ENCODE measurements at places on chromosomes 5 and 9.
A peak's percentile ranks its signal among the peaks of the same experiment; 100 is the strongest.

DNA sequence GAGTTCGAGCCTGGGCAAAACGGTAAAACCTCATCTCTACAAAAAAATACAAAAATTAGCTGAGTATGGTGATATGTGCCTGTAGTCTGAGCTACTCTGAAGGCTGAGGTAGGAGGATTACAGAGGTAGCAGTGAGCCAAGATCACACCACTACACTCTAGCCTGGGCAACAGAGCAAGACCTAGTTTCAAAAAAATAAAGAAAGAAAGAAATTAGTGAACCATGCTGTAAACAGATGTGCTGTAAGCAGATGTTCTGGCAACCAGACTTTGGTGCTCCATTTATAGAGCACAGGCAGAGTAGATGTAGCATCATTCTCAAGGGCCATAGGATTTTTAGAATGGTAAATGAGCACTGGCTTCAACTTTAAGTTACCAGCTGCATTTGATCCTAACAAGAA, 115.4 kb downstream of the ST8SIA4 start:
- DNase-seq = no peak

- DNase-seq = no peak
Observed at GRCh38 chr5:134051305-134051704, 46.5 kb upstream of the VDAC1 start.

DNA sequence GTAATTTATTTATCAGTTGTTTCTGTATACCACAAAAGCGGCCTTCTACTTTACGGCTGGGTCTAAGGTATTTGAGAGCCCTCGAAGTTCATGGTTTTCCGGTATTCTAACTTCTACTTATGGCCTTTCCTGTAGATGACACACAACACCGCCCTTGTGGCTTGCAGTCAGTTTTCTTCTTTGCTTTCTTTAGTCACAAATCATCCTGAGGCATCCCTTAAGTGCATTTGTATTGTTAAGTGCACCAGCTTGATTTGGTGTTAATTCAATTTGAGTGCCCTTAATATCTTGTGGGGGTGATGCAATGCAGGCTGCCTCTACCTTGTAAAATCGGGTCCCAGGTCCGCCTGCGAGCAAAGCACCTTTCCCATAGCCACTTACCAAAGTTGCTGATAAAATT, 511.9 kb downstream of the CCDC171 start:
- DNase-seq = peak; percentile 59

DNA sequence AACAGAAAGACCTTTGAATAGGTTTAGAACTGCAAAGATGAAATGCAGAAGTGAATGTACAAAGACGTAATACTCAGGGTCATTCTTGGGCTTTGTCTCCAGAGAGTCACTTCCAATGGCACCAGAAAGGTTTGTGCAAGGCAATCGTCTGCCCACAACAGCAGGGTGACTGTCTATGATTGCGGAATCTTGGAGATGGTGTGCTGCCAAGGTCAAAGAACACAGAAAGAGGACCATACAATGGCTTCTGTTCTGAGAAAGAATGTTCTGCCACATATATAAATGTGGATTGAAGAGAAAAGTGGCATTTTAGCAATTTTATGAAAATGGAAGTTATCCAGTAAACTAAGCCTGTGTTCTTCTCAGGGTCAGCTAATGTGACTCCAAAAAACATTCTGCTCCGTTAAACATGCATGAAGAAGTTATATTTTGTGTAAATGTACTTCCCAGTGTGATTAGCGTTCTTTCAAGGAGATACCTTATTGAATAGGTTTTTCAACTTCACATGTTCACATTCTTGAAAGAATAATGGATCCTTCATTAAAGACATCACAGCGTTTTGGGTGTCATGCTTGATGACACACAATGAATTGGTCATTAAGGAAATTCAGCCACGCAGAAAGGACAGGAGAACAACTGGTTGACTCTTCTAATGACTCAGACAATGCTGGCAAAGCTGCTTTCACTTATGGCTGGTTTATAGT, 73.4 kb upstream of the CDH6 start:
- DNase-seq = no peak

GRCh38 chr9:93815677-93816076, 139.5 kb downstream of the BARX1 start:
- no peak for DNase-seq

DNA sequence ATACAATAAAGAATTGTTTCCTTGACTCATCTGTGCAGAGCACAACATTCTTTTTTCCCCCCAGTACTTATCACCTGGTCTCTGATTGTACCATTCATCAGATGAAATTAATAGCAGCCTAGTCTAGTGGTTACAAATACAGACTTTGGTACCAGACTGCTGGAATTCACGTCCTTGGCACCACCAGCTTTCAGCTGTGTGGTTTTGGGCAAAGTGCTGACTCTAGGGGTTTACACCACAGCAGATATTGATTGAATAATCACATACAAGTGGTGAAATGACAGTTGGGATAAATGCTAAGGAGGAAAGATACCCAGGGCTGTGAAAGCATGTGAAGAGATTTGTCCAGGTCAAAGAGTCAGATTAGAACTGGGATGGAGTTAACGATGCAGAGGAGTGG, 79.3 kb upstream of the ATP10B start:
- DNase-seq = no peak

DNA sequence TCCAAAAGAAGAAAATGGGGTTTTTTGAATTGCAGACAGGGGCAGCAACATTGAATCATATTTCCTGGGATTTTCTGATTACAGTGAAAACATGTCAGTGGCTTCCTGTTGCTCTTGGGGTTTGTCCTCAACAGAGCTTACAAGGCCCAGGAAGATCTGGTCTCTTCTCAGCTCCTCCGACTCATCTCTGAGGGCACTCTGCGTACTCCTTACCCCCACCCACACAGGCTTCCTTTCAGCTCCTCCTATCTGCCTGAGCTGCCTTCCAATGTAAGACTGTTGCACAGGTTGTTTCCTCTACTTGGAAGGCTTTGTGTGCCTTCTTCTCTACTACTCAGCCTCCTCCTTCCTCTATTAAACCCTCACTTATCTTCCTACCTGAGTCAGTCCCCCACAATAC, 245.1 kb upstream of the MEF2C start:
- no peak for DNase-seq

GRCh38 chr9:114492991-114493390, 12.3 kb downstream of the WHRN start:
- DNase-seq = no peak

DNA sequence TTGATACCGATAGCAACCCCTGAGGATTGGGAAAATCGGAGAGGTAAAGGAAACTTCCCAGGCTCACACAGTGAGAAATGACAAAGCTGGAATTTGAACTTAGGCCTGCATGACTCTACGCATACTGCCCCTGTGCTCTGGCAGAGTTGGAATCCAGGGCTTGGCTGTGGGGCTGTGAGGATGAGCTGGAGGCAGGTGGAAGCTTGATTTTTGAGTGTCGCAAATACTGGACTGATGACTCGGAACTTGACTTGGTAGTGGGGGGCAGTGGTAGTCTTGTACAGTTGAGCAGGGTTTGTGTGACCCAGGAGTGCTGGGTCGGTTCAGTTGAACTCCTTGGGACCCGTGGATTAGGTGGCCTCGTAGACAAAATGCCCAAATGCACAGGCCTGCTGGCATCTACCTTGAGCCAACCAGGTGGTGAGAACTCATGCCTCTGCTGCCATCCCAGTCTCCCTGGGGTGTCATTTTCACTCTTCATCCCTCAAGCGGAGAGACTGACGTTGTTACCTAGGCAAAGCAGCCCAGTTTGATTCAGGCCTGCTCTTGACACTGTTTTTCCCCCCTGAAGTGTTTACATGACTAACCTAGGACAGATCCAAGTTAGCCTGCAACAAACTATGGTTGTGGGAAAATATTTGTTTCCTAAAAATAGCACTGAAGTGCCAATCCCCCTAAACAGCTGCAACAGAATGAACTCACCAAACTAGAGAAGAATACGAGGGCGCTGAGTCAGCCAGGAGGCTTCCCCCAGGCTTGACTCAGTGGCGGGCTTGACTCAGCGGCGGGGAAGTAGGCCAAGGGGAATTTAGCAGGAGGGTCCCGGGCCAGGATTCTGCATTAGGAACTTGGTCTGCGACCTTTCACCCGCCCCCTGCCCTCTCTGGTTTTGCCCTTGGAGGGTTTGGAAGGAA, 45.7 kb upstream of the ORM1 start:
- no peak for DNase-seq

DNA sequence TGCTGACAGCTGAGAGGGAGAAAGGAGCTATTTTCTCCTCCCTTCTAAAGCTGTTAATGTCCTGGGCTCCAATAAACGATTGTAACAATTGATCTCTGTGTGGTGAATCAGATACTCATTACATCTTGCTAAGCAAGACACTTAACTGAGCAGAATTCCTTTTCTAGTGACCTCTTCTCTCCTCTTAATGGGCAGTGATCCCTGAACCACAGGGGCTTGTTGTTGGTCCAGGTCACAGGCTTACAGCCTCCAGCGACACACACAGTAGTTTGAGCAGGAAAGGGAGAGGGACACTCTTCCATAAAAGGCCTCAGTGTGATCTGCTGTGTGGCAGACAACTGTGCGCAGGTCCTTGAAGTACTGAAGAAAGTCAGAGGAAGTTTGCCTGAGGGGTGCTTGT, 58.5 kb upstream of the MYO10 start:
- DNase-seq = no peak

GRCh38 chr5:56019306-56020272, 24.8 kb upstream of the IL6ST start:
- no peak for DNase-seq

DNA sequence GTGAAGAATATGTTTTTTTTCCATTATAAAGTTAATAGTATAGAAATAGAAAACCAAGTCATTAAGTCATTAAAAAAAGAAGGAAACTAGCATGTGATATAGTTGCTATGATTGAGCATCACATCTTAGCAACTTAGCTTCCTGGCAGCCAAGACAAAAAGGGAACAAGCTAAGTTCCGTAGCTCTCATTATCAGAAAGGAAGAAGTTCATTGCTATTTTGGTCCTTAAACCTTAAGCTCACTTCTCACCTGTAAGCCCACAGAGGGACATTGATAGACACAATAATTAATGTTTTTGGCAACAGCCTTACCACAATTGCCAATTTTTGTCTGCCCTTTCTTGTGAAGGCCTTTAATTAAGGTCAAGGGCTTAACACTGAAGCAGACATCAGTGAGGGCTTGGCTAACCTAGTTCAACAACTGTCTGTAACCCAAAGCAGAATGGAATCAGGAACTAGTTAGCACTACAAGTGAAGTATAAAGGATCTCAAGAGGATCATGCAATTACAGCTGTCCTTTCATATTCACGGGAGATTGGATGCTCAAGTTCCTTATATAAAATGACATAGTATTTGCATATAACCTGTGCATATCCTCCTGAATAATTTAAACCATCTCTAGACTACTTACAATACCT, 24.0 kb upstream of the KLF4 start:
- DNase-seq = no peak

DNA sequence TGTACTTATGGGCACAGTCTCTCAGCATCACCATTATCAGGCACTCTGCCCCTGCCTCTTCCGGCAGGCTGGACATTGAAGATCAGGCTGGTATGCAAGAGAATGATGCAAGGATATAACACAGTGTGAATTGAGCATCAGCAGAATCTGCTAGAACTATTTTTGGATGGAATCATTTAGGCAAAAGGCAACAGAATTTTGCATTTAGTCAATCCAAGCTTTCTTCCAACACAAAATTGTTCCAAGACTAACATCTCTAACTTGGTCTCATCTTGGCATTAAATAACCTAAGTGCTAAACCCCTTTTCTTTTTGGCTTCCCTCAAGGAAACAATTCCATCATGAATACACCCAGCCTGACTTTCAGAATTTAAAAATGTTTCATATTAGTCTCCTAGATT, 339.9 kb downstream of the PRELID2 start:
- DNase-seq = no peak

DNA sequence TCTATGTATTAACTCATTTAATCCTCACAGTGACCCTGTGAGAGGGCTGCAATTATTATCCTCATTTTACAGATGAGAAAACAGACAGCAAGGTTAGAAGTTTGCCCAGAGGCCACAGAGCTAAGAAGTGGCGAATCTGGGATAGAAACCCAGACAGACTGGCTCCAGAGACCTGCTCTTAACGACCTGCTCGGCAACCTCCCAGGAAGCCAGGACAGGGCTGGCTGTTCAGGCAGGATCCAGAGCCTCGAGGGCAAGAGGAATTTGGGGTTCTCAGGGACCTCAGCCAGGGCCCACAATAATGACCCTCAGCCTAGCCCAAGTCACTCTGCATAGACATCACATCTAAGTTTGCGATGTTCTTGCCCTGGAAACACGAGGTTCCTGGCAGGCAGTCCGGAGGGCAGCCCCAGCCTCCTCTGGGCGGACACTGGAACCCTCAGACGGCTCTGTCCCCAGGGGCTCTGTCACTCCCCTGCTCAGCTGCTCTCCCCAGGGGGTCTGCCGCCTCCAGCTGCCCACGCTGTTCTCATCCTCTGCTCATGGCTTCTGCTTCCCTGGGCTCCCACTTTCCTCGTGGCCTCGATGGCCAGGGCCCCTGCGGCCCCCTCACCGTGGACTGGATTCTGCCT, 138.5 kb upstream of the ERCC6L2 start:
- DNase-seq = no peak

DNA sequence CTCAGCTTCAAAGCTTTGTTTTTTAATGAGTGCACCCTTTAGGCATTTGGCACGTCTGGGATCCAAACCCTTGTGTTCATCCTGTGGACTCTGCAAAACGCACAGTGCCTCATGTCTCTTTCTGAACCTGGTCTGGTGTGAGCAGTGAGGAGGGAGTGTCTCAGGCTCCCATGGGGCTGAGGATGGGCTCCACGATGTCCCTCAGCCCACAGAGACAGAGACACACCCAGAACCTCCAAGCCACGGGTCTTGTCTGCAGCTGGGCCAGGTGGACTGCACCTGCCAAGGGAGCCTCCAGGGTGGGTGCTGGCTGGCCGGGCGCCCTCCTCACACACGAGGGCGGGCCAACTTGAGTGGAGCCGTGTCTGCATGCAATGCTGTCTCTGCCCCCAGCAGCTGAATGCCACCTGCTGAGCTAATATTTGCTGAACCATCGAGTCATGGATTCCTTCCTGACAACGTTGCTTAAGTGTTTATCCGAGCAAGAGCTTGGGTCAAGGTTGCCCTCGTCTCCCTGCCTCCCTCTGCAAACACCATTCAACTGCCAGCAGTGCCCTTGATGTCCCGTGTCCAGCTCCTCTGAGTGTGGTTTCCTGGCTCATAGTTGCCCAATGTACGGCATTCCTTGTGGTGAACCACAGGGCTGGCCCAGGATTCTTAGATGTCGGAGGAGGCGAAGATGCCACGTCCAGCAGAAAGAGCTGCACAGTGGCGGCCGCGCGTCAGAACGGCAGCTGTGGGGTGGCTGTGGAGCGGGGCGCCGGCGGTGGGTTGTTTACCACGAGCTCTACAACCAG, 31.4 kb upstream of the LPCAT1 start:
- no peak for DNase-seq

GRCh38 chr5:110823571-110823970, 84.8 kb downstream of the SLC25A46 start:
- DNase-seq = no peak

- peak; percentile 54 for DNase-seq
Observed at GRCh38 chr9:114412048-114412683, 24.4 kb upstream of the AKNA start.
